ENCODE measurements at places on chromosomes 11 and 22.

- DNase-seq = no peak
These were observed 34.5 kb upstream of the CYB5R3 start for GRCh38 chr22:42683578-42684283.

DNA sequence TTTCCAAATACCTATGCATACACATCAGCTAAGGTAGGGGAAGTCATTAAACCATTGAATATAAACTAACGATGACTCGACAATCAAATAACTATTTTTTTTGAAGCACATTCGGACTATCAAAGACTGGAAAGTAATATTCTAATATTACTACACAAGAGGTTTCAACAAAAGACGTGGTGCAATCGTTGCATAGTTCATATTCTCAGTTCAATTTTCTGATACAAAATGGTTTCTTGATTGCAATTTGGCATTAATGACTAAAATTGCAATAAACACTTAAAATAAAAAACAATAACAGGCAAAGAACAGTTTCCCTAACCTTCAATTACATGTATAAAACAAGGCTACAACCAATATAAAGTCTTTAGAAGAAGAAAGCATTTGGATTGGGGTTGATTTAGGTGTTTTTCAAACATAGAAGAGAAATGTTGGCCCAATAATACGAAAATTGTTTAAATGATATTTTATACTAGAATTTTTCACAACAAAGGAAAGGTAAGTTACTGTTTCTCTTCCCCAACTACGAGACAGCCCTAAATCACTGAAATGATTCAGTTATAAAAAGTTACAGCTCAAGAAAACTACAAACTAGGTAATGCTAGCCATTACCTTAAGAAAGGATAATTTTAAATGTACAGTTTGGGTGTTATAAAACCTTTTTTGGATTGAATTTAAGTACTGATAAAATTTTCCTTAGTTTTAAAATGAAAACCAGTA is 17.6 kb downstream of the BLID start:
- no peak for DNase-seq

DNA sequence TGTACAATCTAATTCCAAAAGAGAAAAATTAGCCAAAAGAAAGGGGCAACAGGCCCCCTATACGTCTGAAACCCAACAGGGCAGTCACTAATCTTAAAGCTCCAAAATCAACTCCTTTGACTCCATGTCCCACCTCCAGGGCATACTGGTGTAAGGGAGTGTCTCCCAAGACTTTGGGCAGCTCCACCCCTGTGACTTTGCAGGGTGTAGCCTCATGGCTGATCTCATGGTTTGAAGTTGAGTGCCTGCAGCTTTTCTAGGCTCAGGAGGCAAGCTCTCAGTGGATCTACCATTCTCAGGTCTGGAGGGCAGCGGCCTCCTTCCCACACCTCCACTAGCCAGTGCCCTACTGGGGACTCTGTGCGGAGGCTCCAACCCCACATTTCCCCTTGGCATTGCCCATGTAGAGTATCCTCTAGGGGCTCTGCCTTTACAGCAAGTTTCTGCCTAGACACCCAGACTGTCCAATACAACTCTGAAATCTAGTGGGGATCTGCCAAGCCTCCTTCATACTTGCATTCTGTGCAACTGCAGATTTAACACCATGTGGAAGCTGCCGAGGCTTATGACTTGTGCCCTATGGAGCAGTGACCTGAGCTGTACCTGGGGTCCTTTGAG is 94.5 kb downstream of the TRIM29 start:
- no peak for DNase-seq

- DNase-seq = no peak
These were observed 148.9 kb downstream of the TBC1D22A start for GRCh38 chr22:46911346-46911745.

GRCh38 chr11:74702383-74703007 is 28.7 kb downstream of the CHRDL2 start:
- peak; percentile 58 for DNase-seq

DNA sequence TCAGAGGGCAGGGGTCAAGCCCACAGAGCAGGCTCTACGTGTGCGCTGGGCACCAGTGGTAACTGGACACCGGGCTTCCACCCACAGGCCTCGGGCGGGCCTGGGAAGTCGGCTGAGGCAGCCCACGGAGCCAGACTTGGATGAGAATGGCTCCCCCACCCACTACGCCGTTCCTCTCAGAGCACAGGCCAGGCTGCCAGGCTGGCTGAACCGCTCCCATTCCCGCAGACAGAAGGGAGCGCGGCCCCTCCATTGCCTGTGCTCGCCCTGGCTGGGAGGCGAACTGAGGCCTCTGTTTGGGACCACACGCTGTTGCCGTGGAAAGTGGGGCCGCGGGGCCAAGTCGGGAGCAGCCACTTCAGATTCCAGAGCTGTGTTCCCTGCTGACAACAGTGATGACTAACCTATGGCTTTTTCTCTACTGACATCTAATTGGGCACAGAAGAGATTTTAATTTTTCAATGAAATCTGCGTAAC is 63.9 kb downstream of the MYH9 start:
- DNase-seq = no peak

DNA sequence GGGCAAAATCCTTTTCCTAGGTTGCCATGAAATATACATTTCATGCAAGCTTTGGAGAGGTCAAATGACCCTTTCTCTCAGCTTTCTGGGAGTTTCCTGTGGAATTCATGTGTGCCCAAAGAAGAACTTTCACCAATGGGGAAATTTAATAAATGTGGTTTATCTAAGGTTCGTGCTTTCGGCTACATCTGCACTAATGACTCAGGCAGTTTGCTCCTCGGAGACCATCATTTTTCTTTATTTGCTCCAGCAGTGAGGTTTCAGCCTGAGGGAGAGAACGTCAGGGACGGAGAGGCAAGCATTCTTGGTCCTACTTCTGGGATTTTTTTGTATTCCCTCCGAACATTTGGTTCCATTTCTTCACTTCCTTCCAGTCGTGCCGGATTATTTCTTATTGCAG is 85.2 kb downstream of the FLI1 start:
- no peak for DNase-seq

- DNase-seq = no peak
These were observed 543.2 kb upstream of the CCDC179 start for GRCh38 chr11:23403210-23404185.

- DNase-seq = no peak
These were observed 127.4 kb downstream of the LARGE1 start for GRCh38 chr22:33792832-33793231.

DNA sequence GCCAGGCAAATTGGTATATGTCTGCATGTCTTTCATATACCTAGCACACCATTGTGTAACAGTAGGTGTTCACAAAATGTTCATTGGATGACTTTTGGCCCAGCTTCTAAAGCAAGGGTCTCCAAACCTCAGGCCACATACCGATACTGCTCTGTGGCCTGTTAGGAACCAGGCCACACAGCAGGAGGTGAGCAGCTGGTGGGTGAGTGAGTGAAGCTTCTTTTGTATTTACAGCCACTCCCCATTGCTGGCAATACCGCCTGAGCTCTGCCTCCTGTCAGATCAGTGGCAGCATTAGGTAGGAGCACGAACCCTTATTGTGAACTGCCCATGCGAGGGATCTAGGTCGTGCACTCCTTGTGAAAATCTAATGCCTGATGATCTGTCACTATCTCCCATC is 836.6 kb downstream of the NTM start:
- DNase-seq = no peak

GRCh38 chr11:108632041-108632704 is 32.7 kb upstream of the DDX10 start:
- DNase-seq = no peak

DNA sequence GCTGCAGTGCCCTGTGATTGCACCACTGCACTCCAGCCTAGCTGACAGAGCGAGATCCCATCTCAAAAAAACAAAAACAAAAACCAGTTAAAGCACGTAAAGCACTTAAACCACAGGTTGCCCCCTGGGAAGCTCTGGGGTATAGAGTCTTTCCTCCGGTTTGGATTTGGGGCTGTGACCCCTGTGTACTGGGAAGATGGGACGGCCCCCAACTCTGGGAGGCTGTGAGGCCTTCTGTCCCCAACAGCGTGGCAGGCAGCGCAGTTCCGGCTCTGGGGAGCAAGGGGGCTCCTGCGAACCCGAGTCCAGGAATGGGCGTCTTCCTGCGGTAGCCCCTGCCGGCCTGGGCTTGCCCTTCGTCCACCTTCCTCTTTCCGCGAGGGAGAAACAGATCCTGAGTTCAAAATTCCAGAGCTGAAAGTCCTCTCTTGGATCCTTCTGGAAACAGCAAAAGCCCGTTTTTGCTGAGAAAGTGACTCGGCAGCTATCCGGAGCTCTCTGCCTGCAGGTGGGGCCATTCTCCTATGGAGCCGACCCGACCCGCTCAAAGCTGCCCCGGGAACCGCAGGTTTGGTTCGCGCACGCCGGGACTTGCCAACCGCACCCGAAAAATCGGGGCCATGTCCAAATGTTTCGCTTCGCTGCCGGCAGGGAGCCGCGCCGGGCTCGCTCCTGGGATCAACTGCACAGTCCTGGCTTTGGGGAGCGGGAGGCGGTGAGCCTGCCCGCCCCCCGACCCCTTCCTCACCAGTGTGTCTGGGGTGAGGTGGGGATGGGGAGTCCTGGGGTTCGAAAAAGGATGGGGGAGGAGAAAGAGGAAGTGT is 36.3 kb upstream of the POLA2 start:
- peak; percentile 68 for DNase-seq

GRCh38 chr22:42268852-42269410 is 1.5 kb downstream of the TCF20 start:
- no peak for DNase-seq

DNA sequence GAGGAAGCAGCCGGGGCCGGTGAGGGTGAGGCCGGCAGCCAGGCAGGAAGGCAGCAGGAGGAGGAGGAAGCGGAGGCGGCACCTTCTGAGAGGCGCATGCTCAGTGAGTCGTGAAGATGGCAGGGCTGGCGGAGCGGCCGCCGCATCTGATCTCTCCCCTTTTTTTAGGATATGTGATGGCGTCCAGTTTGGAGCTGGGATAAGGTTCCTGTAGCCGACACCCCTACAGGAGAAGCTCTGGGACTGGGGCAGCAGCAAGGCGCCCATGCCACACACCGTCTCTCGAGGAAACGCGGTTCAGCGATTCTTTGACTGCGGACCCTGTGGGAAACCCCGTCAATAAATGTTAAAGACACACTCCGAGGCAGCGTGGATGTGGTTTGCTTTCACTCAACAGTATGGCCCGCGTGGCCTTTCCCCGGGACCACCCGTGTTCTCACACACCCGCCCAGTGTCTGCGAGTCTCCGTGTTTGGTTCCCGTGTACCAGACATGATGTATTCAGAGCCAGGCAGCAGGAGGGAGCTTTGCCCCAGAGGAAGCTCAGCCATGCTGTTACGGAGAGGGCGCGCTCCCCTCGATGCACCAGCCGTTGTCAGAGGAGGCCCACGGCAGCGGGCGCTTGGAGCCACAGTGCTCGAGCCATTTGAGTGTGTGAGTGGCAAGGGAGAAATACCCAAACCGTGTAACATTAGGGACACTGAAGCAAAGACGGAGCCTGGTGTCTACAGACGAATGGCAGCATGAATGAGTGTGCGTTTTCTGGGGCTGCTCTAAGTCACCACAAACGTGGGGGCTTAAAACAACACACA is 27.7 kb upstream of the PARVB start:
- DNase-seq = no peak

DNA sequence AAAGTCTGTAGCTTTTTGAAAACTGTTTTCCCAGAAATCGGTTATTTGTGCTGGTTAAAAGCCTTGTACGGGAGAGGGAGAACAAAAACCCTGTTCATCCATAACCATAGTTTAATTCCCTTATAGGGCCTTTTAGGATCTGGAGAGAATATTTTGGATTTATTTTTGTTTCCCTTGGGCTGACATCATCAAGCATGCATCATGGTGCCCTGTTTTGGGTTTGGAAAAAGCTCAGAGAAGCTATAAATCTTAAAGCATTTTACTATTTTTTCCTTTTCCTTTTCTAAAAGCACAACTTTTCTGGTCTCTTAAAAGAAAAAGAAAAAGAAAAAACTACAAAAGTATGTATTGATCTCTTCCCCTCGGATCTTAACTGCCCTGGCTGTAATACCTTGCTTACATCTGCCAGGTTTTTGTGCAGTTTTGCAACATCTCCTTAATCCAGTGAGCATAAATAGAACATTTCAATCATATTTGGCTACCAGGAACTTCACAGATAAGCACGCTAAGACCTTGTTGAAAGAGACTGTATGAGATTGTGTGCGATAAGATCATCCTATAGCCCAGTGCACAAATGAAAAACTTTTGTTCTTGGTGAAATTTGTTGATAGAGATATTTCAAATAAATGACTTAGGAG is 88.0 kb downstream of the ZBTB16 start:
- no peak for DNase-seq

DNA sequence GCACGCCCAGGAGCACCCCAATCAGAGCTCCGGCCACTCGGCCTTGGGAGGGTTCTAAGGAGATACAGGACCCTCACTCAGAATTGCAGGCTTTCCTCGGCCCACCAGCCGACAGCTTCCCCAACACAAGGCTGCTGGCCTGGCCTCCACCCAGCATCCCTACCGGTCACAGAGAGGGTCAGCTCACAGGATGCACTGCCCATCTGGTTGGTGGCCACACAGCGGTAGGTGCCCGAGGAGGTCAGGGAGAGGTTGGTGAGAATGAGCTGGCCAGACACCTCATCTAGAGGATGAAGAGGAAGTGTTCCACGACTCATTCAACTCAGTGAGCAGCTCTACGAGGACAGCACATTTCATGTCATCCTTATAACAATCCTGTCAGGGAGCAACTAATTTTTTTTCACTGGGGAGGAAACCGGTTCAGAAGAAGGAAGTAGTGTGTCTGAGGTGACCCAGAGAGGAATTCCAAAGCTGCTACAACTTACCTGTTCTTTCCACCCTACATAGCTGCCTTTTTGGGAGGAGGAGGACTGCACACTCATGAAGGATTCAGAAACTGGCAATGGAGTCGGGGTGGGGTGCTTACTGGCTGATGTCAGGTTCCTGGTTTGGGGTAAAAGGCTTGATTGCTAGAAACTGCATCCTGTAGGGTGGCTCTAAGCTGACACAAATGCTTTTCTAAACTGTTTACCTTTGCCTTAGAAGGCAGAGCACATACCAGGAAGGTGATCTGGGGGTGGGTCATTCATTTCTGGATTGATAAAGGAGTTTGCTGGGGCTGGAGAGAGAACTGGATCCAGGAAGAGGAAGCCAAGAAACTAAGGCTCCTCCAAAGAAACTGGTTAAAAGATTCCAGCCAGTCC is 3.3 kb downstream of the VSIG2 start:
- DNase-seq = no peak

GRCh38 chr11:65316227-65317024 is 1.8 kb downstream of the CDC42EP2 start:
- DNase-seq = no peak

DNA sequence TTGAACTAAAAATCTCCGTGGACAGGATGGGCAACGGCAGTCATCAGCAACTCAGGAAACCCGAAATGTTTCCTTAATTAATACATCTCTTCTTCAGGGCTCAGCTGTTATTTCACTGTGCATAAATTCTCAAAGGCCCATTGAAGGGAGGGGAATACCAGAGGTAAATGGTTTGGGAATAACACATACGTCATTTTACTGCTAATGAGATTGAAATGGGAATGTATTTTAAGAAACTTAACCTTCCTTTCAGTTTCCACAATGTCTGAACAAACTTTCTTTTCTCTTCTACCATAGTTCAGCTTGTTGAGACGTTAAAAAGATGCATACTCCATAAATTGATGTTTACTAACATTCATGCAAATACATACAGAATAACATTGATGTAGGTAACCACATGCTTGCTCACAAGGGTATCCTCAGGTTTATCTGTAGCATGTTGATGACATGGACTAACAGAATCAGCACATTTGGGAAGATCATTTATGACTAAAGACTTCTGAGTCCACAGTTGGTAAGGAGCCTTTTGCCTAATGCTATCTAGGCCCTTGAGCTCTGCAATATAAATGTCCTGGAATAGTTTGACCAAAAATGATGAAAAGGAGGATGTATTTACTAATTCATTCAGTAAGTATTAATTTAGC is 7.7 kb upstream of the PRRG4 start:
- DNase-seq = no peak
